ENCODE measurements at places on chromosomes 3 and 15.

DNA sequence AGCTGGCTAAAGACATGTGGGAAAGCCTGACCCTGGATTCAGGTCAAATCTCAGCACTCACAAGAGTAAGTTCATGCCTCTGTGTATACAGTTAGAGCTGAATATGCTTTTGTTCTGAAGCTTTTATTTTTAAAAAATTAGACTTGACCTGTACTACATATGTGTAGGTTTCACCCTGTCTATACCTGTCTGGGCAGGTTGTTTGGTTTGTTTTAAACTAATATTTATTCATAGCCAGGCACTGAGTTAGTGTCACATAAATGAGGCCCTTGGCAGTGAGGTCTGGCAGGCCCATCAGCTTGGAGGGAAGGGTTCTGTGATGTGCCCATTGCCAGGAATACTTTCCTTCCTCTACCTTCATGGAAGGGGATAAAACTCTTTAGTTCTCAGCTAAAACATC is 1.9 kb downstream of the DNAJA4 start:
- no peak for DNase-seq

- no peak for DNase-seq
These were observed 139.1 kb upstream of the EIF1B start for GRCh38 chr3:40170395-40170794.

DNA sequence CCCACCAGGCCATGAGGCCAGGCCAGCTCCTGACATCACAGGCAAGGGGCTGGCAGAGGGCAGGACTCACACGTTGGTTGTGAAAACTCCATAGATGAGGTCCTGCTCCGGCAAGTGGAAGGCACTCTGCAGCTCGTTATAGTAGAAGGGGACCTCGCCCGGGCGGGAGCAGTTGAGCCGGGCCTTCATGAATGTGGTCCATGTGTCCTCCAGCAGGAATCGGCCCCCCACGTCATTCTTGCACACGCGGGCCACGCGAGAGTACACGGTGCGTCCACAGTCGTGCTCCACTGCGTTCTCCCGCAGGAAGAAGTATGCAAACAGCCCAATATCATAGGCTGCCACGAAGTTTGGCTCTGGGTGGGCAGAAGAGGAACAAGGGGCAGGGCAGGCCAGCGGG is 101.2 kb downstream of the SEMA5B start:
- DNase-seq = no peak

DNA sequence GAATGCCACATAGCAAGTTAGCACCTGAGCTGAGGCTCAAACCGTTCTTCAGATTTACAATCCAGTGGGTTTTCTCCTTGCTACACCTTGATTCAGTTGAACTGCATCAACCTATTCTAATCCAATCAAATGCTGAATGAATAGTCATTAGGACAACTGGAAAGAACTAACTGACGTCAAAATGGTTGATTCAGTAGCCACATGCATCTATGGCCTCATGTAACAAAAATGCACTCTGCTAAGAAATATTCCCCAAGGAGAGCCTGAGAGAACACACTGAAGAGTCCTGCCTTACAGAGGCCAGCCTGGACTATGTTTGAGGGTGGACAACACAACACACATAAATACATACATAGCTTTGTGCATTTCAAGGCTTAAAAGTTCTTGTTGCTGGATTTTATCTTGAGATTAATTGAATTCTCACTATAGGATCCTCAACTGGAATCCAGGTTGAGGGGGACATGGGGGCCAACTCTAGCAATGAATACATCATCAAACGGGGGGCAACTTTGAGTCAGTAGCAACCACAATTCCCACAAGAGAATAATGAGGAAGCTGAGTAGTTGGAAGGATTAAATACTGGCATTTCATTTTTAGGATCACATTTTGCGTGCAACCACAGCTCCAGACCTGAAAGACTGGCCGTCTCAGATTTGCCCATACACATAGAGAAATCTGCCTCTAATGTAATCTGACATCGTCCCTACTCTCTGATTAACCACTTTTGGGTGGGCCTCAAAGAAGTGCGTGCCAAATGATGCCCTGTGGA is 280.2 kb upstream of the ICE2 start:
- no peak for DNase-seq

DNA sequence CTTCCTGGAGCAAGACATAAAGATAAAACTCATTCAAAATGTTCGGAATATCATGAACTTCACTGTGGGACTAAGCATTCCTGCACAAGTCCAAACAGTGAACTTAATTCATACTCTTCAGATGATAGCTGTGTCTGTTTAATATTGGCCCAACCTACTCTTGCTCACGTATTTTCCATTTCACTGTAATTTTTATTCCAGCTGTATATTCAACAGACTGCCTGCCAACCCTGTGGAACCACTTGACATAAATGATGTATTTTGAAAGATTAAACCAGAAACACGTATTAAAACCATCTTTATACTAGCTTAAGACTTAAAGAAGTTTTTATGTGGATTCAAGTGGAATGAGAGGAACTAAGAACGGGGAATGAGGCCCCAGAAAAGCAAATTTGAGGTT is 172.5 kb downstream of the TMEM108 start:
- DNase-seq = no peak

DNA sequence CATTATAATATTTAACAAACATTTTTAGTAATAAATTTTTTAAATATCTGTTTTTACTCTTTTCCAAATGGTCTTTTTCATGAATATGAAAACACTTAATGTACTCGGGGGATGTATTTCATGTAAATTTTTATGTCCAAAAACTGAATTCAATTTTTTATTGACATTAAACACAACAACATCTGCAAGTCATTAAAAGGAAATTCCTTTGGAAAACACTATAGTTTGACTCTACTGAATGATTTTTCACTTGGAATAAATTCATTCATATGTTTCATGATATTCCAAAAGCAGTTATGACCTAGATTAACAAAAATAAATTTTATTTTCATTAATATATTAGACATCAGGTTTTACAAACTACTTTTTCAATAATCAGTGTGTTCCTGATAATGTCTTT is 239.8 kb upstream of the AGTR1 start:
- no peak for DNase-seq

GRCh38 chr3:41327718-41328117 is 128.4 kb downstream of the CTNNB1 start:
- DNase-seq = no peak

GRCh38 chr3:106277731-106278130 is 408.9 kb upstream of the CBLB start:
- no peak for DNase-seq

GRCh38 chr3:71680603-71681002 is 44.6 kb downstream of the EIF4E3 start:
- no peak for DNase-seq

GRCh38 chr15:66963084-66963483 is 102.3 kb upstream of the SMAD3 start:
- DNase-seq = no peak

DNA sequence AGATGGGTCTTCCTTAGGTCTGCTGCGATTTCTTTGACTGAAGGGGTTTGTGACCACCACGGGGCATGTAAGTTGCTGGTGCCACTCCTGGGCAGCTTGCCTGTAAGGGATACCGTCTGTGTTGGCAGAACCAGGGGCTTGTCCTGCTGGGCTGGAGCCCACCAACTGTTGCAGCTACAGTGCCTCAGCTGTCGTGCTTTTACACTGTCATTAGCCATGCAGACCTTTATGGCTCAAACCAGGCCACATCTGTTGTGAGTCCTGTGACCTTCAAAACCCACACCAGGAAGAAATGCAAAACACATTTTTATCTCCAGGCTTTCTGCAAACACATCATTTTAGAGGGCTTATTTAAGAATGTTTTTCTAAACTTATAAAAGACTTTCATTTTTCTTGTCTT is 168.7 kb downstream of the PTPRG start:
- no peak for DNase-seq

All from activated CD8-positive, alpha-beta memory T cell treated with anti-CD3 and anti-CD28 coated beads for 1 hour (primary cell).